RWPE2 (cell line): ENCODE measurements at places on chromosomes 6 and 20.

GRCh38 chr6:39889229-39889628 is 45.0 kb downstream of the MOCS1 start:
- no peak for DNase-seq

GRCh38 chr6:53961679-53962370 is 149.4 kb upstream of the MLIP start:
- DNase-seq, result no peak

GRCh38 chr20:39076958-39077357 is 114.8 kb downstream of the DHX35 start:
- DNase-seq, result no peak

DNA sequence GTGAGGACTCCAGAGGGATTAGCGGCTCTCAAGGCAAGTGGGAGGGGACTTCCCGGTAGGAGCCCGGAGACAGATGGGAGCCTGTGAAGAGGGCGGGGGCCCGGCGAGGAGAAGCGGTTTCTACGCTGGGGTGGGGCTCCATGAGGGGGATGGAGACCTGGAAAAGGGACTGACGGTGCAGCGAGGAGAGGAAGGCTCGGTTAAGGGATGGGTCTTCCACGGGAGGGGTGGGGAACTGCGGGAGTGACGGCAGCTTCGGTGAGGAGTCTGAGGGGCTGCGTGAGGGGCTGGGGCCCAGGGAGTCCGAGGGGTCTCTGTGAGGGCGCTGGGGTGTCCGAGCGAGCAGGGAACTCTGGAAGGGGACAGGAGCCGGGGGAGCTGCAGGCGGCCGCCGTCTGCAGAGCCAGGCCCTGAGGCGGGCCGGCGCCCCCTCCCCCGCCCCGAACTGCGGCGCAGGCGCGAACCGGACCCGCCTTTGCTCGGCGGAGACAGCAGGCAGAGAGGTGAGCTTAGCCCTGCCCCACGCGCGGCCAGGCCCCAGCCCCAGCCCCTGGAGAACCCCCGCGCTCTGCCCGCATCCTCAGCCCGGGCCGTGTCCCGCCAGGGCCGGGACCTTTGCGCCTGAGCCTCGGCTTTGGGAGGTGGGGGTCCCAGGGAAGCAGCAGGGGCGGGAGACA is at the start of gene NRSN2:
NRSN2 (plus strand) TSS at position 472 of the 677 bp plus-strand sequence. CDS start 2,533 bp downstream, outside the sequence.
- no peak for DNase-seq

DNA sequence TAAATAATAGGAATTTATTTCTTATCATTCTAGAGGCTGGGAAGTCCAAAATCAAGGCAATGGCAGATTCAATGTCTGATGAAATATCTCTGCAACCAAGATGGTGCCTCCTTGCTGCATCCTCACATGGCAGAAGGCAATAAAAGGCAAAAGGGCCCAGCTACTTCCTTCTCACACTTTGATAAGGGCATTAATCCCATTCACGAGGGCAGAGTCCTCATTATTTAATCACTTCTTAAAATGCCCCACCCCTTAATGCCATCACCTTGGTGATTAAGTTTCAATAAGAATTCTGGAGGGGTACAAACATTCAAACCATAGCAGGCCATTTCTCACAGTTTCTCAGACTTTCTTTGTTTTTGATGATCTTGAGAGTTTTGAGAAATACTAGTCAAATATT is 145.8 kb upstream of the TSHZ2 start:
- no peak for DNase-seq

- no peak for DNase-seq
Measured at GRCh38 chr6:124056407-124057334, 253.0 kb downstream of the NKAIN2 start.

- DNase-seq, result no peak
Measured at GRCh38 chr6:63554782-63555181, 17.5 kb upstream of the LOC128125822 start.

DNA sequence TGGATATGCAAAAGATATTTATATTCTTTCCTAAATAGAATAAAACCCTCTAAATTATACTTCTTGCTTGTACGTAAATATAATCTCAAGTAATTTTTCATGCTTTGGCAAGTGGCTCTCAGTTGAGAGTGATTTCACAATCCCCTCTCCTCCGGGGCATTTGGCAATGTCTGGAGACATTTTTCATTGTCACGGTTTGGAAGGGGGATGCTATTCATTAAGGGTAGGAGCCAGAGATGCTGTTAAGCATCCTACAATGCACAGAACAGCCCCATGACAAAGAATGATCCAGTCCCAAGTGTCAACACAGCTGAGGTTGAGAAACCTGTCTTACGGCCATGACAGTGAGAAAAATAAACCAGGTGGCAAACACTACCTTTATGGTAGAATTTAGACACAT is 75.7 kb downstream of the AGPAT4 start:
- no peak for DNase-seq

- no peak for DNase-seq
Measured at GRCh38 chr6:12516070-12516469, 200.5 kb upstream of the PHACTR1 start.

DNA sequence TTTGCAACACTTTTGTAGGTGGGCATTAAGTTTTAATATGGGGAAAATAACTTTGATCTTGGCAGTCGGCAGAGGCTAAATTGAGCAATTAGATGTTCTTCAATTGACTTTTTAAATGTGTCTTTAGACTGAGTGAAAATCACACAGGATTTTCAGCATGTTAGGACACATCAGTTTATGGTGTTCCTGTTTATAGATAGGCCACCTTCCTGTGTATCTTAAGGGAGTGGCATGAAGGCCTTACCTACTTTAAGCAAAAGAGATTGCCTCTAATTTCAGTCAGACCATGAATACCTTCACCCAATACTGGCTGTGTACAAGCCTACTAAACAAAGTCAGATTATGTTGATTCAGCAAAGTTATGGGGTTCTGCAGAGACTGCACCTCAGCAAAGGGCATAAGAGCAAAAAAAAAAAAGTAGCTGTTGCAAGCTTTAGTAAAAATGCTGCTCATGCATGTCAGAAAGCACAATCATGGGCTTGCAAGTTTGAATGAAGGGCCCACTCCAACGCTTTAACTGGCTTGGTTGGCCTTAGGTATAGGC is 848.4 kb downstream of the PHF3 start:
- DNase-seq, result no peak

GRCh38 chr6:20936949-20937348 is 402.7 kb downstream of the CDKAL1 start:
- DNase-seq, result no peak

DNA sequence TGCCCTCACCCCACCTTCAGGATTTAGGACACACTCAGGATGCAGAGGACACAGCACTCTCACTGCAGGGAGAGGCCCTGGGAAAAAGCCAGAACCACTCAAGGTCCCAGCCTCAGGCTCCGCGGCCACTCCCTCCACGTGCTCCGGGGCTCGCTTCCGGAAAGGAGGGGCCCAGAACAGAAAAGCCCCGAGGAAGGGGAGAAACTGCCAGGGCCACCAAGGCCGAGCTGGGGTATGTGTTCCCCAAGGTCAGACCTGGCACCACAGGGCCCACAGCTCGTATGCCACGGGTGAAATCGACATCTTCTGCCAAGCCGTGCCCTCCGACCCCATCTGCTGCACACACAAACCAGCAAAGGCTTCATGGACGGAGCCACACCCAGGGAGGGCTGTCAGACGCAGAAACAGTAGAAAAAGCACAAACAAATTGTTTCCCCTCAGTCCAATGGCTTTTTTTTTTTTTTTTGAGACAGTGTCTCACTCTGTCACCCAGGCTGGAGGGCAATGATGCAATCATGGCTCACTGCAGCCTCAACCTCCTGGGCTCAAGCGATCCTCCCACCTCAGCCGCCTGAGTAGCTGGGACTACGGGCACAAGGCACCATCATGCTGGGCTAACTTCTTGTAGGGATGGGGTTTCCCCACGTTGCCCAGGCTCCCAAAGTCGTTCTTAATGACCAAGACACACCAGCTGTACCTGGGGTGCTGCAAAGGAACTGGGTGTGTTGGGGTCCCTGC is 33.4 kb downstream of the SLC2A4RG start:
- DNase-seq, result no peak

- no peak for DNase-seq
Measured at GRCh38 chr20:16714751-16715150, 15.1 kb upstream of the SNRPB2 start.
